ENCODE measurements at places on chromosomes 1 and 21.

DNA sequence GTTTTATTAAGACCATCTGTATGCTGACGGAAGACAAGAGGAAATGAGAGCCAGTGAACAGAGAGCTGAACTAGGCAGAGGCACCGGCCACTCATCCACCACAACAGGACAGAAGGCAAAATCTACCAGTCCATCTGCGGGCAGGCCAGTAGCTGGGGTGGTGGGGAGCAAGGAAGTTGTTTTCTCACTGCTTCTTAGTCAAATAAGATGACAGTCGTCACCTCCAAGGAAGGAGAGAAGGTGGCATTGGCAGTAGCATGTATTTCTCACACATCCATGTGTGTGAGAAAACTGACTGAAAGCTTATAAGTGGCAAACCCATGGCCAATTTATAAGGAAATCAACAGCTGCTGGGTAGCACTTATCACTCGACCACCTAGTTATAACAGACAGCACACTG is 8.2 kb downstream of the TTC13 start:
- DNase-seq, result no peak

DNA sequence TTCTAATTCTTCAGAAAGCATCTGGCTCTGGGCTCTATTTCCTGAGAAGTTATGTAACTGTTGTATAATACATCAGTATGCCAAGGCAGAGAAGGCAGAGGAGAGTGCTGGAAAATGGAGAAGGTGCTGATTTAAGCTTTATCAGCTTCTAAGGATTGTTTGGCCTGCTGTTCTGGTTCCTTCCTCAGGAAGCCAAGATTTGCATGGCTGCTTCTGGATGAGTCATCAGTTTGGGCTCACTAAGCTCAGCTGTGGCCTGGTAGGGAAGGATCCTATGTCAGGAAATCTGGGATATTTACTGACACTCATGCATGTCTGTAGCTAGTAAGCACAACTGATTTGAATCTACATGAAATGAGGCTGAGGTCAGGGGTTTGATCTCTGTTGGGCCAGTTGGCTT is 73.2 kb upstream of the ADGRL4 start:
- DNase-seq, result no peak

DNA sequence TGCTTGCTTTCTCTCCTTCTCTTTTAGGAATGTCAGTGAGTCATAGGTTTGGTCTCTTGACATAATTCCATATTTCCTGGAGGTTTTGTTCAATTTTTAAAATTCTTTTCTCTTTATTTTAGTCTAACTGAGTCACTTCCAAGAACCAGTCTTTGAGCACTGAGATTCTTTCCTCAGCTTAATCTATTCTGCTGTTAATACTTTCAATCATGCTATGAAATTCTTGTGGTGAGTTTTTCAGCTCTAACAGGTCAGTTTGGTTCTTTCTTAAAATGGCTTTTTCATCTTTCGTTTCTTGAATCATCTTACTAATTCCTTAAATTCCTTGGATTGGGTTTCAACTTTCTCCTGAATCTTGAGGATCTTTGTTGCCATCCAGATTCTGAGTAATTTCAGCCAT is 321.0 kb downstream of the PTBP2 start:
- DNase-seq, result no peak

- peak; percentile 61 for DNase-seq
Measured at GRCh38 chr1:87131809-87132283, 196.8 kb upstream of the LMO4 start.

GRCh38 chr1:228804640-228805413 is 69.5 kb downstream of the RHOU start:
- DNase-seq, result no peak

DNA sequence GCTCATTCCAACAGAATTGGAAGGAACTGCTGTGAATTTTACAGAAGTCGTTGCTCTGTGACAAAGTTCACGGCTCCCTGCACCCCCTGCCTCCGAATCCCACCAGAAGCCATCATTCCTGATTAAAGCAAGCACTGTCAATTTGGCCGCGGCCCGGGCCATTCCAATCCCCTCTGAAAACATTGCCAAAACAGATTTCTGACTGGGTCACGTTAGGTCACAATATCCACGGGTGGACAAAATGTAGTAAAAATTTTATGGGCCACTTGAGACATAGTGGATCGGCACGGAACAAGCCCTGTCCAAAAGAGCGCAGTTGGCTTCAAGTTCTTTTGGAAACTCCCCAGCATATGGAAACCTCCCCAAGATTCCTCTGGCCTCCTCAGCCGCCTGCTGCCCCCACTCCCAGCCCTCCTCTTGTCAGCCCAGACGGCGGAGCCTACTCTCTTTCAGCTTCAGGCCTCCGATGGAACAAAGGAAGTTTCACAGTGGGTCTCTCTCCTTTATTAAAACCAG is 67.2 kb upstream of the IFNAR2 start:
- DNase-seq, result no peak

DNA sequence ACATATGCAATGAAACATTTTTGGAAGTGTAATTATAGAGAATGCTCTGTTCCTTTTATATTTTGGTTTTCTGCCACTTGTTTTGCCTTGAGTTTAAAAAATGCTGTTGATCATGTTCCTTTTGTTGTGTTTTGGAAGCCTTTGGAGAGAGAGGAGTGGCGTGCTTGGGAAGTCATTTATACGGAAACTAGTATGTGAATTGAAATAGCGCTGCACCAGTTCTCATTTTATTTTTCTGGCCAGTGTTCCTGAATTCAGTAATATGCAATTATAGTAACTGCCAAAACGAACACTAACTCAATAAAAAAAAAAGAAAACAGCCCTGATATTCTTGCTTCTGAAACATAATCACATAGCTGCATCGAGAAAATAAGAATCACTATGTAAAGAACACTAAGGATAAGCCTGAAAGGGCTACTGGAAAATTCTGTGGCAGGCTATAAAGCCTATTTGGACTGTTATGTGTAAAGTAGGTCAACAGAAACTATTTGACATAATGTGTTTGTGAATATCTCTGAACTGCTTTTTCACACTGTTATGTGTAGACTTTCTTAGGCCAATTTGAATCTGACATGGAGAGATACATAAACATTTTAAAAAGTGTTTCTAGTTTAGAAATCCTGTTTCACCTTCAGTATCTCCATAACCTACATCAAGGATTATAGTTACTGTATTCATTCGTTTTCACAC is 742.0 kb downstream of the KCNT2 start:
- no peak for DNase-seq

- no peak for DNase-seq
Measured at GRCh38 chr21:33691945-33692603, 49.8 kb downstream of the ITSN1 start.

GRCh38 chr1:24201941-24202440 is 14.9 kb upstream of the IFNLR1 start:
- peak; percentile 42 for DNase-seq

- DNase-seq, result no peak
Measured at GRCh38 chr21:27422435-27422834, 455.5 kb upstream of the ADAMTS5 start.

- DNase-seq, result no peak
Measured at GRCh38 chr1:26582836-26583460, 53.4 kb downstream of the RPS6KA1 start.

DNA sequence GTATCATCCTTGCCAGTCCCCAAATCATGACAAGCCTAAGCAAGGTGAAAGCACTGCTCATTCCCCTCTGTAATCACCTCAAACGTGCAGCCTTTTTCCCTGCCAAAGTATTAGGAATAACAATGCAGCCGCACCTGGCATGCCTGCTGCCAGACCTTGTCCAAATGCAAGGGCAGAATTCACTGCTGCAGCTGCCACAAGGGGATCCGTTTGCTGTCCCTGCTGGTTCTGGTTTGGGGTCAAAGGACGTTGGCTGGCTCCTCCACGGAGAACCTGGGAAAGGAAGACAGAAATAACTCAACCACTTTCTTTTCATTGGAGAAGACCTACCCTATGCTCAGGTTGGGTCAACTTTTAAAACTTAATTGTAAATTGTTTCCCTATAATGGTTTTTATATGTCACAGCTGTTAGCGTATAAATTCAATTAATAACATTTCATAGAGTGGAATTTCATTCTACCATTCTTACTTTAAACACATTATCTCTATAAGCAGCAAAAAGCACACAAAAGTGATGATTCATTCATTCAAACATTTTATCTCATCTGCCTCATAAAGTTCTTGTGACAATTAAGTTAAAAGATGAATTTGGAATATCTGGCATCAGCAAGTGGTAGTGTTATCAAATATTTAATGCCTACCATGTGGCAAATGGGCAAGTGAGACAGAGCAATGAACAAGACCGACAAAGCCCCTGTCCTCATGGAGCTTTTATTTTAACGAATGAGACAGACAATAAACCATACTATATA is 59.8 kb upstream of the SDC3 start:
- no peak for DNase-seq

GRCh38 chr1:212680680-212681389 is 18.8 kb downstream of the BATF3 start:
- no peak for DNase-seq

DNA sequence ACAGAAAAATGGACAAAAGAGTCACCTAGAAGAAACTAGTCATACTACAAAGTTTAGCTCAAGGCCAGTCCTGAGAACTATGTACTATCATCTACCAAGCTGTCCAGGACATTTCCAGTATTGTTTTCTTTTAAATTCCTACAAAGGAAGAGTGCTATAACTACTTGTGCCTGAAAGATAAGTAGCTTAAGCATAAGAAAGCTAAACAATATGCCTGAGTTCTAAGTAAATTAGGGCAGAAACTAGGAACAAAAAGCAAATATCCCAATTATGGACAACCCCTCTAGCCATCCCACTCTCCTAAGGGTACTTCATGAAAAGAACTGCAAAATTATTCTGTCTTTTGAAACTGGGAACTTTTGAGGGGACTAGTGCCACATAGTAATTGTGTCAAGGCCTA is 5.3 kb upstream of the RGS2 start:
- DNase-seq, result no peak

DNA sequence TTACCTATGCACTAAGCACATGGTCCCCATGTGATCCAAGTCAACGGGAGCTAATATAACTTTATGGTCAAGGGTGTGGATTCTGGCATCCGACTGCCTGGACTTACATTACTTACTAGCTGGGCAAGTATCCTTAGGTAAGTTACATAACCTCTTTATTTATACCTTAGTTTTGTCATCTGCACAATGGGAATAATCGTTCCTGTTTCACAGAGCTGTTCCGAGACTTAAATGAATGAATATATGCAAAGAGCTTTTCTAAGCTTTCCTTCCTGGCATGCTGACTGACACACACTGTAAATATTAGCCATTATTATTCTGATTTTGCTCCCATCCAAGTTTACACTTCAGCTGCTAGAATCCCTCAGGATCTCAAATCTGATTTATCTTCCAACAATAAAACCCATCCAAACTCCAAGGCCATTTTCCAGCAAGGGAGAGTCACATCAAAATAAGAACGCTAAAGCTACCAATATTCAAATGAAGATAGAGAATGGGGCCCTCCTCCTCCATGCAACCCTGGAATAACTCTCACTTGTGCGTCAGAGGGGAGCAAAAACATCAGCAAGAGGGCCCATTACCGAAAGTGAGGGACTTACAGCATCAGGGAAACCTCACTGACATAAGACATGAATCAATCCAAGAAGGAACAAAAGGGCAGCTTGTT is 115.6 kb upstream of the KAZN start:
- DNase-seq, result no peak

DNA sequence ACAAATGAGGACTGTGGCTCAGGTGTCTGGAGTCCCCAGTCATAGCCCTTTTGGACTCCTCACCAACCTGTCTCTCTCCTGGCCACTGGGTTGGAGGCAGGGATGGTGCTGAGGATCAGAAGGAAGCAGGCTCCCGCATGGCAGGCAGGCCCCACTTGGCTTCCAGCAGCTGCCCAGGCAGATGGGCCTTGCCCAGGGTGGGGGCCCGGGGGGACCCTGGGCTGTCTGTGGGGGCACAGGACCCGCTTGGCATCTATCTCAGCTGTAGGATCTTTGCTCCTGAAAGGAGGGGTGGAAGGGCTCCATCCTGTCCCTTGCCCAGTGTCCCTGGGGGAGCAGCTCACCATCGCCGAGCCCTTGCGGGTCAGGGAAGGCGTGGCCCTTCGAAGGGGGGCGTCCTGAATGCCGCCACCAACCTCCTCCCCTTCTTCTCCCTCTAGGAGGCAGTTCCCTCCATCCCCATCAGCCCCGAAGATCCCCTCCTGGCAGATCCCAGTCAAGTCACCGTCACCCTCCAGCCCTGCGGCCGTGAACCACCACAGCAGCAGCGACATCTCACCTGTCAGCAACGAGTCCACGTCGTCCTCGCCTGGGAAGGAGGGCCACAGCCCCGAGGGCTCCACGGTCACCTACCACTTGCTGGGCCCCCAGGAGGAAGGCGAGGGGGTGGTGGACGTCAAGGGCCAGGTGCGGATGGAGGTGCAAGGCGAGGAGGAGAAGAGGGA is 154.5 kb downstream of the PEX14 start:
- DNase-seq, result no peak

DNA sequence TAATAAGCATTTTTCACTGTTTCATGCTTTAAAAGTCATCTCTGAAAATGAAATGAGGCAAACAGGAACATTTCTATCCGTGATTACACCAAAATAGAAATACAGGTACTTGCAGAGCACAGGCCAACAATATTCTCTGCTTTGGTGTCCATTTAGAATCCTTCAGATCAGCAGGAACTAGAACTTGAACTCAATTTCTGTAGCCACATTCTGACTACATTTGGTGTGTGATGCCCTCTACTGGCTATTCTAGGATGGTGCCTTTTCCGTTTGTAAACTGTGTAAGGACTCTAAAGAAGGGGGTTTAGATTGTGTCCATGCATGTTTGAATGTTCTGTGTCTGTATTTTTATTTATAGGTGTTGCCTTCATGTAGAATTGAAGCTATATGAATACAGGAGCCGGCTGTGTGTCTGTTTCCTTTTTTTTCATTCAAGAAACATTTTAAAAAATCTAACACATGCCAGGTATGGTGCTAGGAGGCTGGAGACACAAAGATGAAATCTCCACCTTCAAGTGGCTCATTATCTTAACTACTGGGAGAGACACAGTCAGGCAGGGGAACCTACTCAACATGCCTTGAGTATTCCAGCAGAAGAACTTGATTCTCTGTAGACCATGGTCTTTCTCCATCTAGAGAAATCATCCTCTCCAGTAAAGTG is 7.6 kb upstream of the ZNF326 start:
- peak; percentile 37 for DNase-seq

- DNase-seq, result no peak
Measured at GRCh38 chr1:59404796-59405195, 107.9 kb downstream of the FGGY start.

GRCh38 chr1:41642922-41643821 is 158.7 kb upstream of the EDN2 start:
- DNase-seq, result no peak

DNA sequence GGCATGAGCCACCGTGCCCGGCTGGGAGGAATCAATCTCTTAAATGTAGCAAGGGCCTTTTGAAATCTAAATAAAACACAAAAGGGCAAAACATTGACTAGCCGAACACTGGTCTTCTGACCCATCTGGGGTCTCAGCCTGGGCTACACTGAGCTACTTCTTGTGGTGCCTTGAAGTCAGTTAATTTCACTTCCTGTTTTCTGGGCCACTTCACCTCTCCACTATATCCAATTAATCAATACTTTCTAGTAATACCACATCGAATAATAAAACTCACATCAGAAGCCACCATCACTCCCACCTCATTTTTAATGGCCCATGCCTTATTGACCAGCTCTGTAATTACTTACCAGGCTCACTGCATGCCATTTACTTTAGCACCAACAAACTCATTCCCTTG is 138.0 kb upstream of the SAMSN1 start:
- DNase-seq, result no peak

GRCh38 chr1:90712915-90713730 is 4.0 kb downstream of the BARHL2 start:
- no peak for DNase-seq

All from effector CD4-positive, alpha-beta T cell (primary cell).